ENCODE measurements at places on chromosomes 5 and 9.
A peak's percentile ranks its signal among the peaks of the same experiment; 100 is the strongest.

GRCh38 chr5:160747987-160748386, 104.0 kb downstream of the ATP10B start:
- no peak for DNase-seq

- DNase-seq, result no peak
Measured at GRCh38 chr9:115551396-115551795, 433.4 kb upstream of the TNC start.

DNA sequence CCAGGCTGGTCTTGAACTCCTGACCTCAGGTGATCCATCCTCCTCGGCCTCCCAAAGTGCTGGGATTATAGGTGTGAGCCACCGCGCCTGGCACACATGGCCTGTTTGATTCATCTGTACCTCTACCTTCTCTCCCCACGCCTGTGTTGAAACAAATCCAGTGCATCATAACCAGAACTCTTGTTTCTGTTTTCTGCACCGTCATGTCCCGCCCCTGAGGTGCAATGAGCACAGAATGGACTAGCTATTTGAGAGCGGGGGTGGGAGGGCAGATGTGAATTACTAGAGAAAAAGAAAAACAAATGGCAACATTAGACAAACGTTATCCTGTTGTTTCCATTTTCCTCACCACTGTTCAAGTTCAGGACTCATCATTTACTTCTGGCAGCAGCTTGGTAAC, 10.7 kb upstream of the FAM193B start:
- DNase-seq, result no peak

DNA sequence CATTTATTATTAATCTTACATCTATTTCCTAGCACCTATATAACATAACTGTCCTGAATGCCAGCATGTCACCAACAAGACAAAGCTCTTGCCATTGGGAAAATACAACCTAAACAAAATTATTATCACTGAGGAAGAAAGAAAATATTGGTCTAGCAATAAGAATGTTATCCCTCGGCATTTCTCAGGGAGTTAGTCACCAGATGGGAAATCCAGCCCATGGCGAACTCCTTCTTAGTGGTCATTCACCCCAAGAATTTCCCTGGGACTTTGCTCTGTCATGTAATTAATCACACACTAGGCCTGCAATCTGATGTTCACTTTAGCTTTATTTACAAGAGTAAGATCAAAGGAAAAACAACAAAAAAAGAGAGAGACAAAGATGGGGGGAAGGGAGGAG, 56.1 kb upstream of the TAS2R1 start:
- peak; percentile 88 for DNase-seq

DNA sequence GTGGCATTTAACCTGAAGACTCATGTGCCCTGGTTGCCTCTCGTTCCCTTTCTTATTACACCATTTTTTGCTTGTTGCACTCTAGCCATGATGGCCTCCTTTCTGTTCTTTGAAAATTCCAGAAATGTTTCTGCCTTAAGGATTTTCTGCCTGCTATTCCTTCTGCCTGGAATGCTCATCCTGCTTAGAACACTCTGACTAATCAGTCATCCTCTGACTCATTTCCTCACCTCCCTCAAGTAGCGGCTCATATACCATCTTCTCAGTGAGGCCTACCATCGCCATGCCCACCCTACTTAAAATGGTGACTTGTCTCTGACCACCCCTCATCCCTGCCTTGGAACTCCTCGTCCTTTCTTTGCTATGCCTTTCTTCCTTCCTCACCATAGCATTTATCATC, 68.8 kb downstream of the KIF4B start:
- peak; percentile 90 for DNase-seq

GRCh38 chr9:6628704-6629103, 16.8 kb downstream of the GLDC start:
- DNase-seq, result no peak

- DNase-seq, result peak; percentile 74
Measured at GRCh38 chr9:105187781-105188180, 56.7 kb upstream of the SLC44A1 start.

GRCh38 chr5:144549580-144549979, 378.9 kb downstream of the KCTD16 start:
- DNase-seq, result peak; percentile 8

GRCh38 chr9:133008824-133009223, 22.0 kb upstream of the GTF3C5 start:
- DNase-seq, result no peak

GRCh38 chr5:65800775-65801174, 78.8 kb downstream of the NLN start:
- no peak for DNase-seq

- DNase-seq, result no peak
Measured at GRCh38 chr9:108274971-108275370, 580.8 kb downstream of the ACTL7B start.

Measured in ELR (cell line).